Activated CD8-positive, alpha-beta memory T cell treated with anti-CD3 and anti-CD28 coated beads for 1 hour (primary cell): ENCODE measurements at places on chromosomes 1 and 21.

GRCh38 chr1:64743954-64744491 lies 852 bp upstream of the RAVER2 start:
- DNase-seq, result no peak

DNA sequence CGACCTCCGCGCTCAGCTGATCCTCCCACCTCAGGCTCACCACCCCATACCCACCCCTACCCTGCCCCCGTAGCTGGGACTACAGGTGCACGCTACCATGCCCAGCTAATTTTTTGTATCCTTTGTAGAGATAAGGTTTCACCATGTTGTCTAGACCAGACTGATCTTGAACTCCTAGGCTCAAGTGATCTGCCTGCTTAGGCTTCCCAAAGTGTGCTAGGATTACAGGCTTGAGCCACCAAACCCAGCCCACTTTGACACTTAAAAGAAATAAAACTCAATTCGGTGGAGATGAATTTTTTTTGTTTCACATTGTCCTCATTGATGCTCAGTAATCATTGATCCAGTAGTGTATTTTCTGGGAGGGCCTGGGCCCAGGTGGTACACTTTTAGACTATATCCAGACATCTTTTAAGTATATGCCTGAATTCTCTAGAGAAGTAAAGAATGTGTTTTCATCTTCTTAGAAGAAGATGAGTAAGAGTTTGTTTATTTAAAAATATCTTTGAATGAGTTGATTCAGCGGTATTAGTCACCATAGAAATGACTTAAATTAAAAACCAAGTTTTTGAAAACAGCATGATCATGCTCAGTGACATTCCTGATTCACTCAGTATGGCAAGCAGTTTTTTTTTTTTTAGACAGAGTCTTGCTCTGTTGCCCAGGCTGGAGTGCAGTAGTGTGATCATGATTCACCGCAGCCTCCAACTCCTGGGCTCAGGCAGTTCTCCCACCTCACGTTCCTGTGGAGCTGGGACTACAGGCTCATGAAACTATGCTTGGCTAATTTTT lies 57.8 kb downstream of the EPB41 start:
- no peak for DNase-seq

DNA sequence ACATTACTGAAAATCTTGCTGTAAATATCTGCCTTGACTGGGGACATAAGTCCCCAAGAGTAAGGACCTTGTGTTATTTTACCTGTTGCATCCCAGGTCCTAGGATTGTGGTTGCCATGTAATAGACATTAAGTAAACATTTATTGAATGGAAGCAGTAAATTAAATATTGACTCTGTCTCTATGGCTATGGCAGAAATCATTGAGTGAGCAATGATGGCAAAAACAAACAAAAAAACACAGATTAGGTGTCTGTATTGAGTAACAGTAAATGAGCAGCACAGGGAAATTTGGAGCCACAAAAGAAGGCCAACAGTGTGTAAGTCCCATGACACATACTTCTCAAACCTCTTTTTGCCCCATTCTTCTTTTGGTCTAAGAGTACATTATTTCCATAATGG lies 240.4 kb downstream of the NFIA start:
- no peak for DNase-seq

DNA sequence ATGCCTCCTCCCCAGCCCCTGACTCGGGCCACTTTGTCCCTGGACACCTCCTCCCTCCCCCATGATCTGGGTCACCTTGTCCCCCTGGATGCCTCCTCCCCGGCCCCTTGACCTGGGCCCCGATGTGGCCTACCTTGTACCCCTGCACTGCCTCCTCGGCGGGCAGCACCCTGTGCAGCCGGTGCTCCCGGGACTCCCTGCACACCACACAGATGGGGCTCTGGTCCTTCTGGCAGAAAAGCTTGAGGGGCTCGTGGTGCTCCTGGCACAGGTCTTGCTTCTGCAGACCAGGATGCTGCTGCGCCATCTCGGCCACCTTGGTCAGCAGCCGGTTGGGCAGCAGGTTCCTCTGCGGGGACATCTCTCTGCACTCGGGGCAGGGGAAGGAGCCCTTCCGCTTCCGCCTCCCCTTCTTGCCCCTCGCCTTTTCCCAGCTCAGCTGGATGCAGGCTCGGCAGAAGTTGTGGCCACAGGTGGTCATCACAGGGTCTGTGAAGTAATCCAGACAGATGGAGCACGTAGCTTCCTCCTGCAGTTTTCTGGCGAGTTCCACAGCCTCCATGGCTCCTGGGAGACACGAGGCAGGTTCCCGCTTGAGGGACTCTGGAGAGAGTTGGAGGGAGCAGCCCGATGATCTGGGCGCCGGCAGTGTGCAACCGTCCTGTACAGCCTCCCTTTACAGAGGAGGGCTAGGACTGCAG lies 2.0 kb downstream of the TRIM17 start:
- no peak for DNase-seq

DNA sequence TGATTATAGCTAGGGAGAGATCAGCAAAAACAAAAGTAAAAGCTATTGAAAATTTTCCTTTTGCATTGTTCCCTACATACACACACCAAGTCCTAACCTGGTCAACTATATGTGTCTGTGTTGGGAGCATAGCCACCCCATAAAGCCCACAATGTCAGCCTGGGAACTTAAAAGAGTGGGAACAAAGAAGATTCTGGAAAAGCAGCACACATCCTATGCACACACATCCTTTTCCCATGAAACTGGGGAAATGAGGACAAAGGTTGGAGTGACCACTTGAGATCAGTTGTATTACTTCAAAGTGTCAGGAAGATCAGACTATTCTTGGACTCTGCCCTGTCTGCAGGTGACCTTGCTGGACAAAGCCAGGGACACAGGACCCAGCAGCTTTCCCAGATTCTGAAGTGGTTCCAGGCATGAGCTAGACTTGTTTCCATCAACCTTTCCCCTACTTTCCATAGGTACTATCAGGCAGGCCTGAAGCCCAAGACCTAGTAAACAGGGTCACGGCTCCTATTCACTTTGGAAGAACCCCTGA lies 15.9 kb downstream of the TXNIP start:
- DNase-seq, result no peak

- no peak for DNase-seq
These were observed 47.2 kb upstream of the TSNAX start for GRCh38 chr1:231481289-231481688.
